ENCODE measurements at places on chromosomes 4 and X. TPM values are rescaled to one million over a fixed set of nuclear protein-coding genes. Genes with fewer than 3 reads are reported as not detected.

The RHOXF1 gene
- polyA plus RNA-seq = 3.0 TPM

The UBQLN2 gene
- polyA plus RNA-seq = 43.4 TPM

The EGF gene
- 3.6 TPM for polyA plus RNA-seq

The PDHA2 gene
- polyA plus RNA-seq = not detected

The SPANXA2 gene
- not detected for polyA plus RNA-seq

GRCh38 chr4:2285613-2286381 is 23.9 kb upstream of the MXD4 start:
- DNase-seq = no peak

- DNase-seq = peak; percentile 27
These were observed 72.2 kb upstream of the PPP3CA start for GRCh38 chr4:101419336-101420135.

DNA sequence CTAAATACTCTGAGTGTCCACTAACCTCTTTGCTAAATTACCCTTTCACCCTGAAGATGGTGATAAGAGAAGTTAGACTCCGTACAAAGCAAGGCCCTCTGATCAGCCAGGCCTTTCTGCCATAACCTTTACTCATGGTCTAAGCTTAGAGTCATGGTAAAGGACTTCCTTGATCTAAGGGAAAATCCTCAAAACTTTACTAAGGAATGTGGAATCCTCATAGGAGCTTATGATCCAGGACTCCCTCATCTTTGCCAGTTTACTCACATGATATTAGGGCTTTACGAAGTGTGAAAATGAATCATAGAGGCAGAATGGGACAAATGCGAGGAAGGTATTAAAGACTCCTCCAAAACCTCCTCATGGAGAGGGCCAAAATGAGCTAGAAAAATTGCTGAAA is 7.9 kb upstream of the FAM13A start:
- no peak for DNase-seq

GRCh38 chr4:56953680-56954520 is 23.5 kb downstream of the NOA1 start:
- DNase-seq = no peak

DNA sequence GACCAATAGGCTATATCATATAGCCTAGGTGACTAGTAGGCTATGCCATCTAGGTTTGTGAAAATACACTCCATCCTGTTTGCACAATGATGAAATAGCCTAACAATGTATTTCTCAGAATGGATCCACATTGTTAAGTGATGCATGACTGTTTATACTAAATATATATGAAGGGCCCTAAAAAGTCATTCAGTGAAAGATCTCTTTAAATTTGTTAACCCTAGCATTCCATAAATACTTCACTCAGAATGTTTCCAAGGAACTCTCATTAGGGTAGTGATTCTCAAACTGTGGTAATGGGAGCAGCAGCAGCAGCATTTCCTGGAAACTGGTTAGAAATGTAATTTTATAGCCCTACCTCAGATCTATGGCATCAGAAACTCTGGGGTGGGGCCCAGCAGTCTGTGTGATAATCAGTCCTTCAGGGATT is 74.9 kb downstream of the PRRG1 start:
- DNase-seq = no peak

DNA sequence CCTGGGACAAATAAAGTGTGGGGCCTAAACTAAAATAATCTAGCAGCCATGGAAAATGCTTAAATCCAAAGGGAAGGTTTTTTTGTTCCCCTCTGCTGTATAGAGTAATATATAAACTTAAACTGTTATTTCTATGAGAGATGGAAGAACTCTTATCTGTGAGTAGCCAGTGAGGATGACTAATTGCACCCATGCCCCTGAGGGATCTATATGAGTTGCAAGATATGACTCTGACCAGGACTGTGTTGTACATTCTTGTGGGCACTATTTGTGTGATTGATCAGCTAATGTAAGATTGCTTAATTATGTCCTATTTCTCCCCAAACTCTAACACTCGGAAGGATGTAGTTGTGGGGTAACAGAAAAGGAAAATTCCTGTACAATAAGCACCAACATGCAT is 35.2 kb upstream of the AMBN start:
- DNase-seq = no peak

DNA sequence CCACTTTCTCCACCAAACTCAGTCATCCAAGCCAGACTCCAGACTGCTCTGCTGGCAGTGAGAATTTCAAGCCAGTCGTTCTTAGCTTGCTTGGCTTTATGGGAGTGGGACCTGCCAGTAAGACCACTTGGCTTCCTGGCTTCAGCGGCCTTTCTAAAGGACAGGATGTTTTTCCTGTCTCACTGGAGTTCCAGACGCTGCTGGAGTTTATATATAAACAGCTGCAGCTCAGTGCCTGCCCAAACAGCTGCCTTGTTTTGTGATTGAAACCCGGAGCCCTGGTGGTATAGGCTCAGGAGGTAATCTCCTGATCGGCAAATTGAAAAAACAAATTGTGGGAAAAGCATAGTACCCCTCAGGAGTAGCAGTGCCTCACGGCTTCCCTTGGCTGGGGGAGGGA is 1165.8 kb upstream of the ADGRL3 start:
- no peak for DNase-seq

- DNase-seq = no peak
These were observed 188.1 kb upstream of the BCOR start for GRCh38 chrX:40285876-40286275.

DNA sequence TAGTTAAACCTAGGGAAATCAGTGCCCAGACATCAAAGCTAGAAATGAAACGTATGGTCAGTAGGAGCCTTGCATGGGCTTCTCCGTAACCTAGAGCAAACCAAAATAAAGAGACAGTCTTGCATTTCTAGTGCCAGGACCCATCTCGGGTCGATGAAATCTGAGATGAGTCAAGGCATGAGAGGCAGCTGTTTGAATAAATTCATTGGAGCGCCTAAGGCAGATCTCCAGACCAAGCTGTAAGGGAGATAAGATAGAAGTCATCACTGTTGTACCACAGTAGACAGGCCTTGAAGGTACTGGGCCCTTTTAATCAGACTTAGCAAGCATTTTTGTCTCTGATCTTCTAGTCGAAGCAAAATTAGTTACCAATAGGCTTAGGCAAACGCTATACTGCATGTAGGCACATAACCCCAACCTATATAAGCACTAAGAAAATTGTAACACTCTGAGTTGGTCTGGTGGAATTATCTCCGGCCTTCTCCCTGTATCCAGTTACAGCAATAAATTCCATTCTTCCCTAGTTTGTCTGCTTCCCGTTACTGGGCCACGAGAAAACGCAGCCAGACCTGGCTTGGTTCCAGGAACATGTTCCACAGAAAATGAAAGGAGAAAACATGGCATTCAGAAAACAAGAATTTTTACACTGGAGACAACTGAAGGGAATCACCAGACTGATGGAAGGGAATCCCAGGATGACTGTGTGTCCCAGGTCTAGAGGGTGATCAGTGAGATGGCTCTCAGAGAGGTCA is 21.1 kb upstream of the PAPSS1 start:
- peak; percentile 45 for DNase-seq

- no peak for DNase-seq
These were observed 26.8 kb downstream of the TRMT2B start for GRCh38 chrX:101025126-101025525.

DNA sequence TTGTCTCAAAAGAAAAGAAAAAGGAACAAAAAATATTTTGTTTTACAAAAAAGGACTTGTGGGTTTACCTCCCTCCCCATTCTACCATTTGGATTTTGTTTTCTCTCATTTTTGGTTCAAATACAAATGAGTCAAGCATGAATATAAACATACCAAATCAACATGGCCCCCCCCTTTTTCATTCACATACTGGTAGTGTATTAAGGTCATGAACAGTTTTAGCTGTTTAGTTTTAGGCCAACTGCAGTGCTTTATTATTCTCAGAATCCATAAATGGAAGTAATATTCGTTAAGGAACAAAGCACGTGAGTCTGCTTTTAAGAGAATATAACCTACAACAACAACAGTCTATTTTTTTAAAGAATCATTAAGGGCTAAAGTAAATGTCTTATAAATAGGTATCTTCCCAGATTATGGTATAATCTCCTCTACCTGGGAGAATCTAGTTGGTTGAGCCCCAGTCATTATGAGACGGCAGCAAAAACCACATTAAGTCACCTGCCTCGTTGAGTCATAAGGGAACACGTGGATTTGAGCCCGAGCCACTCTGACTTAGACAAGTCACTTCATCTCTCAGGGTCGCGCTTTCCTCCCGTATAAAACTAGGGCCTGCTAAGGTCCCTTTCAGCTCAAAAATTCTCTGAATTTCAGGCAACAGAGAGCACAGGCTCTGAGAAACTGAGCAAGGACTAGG is 26.7 kb downstream of the BCLAF3 start:
- no peak for DNase-seq

- DNase-seq = peak; percentile 27
These were observed 11.0 kb downstream of the ARHGAP36 start for GRCh38 chrX:131068945-131069719.

- no peak for DNase-seq
These were observed 863.3 kb downstream of the CENPC start for GRCh38 chr4:66681962-66682361.

- DNase-seq = no peak
These were observed 261.4 kb downstream of the DHX15 start for GRCh38 chr4:24322995-24323394.

- DNase-seq = no peak
These were observed 67.9 kb downstream of the KLHL8 start for GRCh38 chr4:87152310-87153041.

Data from left kidney (tissue), 8 donors.